ENCODE measurements at places on chromosomes 11 and 22.

GRCh38 chr11:130473056-130473794, 24.8 kb downstream of the ADAMTS15 start:
- DNase-seq = no peak

DNA sequence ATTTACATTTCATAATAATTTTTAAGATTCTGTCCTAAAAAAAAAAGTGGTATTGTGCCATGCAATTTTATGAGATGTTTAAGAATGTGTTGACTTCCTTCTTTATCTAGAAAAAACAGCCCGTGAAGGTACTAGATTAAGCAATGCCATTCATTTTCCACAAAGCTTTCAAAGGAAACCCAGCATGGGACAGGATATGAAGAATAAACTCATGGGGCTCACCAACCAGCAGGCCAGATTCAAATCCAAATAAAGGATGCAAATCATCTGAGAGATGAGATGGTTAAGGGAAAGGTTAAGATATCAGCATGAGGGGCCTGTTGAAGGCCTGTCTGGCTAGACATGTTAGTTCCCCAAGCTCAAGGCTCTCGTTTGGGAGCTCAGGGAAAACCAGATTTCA, 199.1 kb downstream of the SWAP70 start:
- no peak for DNase-seq

GRCh38 chr22:46833228-46833627, 70.8 kb downstream of the TBC1D22A start:
- DNase-seq = no peak

GRCh38 chr11:9001736-9002135, 2.1 kb downstream of the NRIP3 start:
- DNase-seq = no peak

- DNase-seq = no peak
These were observed 65.5 kb upstream of the SOX6 start for GRCh38 chr11:16421826-16422225.

DNA sequence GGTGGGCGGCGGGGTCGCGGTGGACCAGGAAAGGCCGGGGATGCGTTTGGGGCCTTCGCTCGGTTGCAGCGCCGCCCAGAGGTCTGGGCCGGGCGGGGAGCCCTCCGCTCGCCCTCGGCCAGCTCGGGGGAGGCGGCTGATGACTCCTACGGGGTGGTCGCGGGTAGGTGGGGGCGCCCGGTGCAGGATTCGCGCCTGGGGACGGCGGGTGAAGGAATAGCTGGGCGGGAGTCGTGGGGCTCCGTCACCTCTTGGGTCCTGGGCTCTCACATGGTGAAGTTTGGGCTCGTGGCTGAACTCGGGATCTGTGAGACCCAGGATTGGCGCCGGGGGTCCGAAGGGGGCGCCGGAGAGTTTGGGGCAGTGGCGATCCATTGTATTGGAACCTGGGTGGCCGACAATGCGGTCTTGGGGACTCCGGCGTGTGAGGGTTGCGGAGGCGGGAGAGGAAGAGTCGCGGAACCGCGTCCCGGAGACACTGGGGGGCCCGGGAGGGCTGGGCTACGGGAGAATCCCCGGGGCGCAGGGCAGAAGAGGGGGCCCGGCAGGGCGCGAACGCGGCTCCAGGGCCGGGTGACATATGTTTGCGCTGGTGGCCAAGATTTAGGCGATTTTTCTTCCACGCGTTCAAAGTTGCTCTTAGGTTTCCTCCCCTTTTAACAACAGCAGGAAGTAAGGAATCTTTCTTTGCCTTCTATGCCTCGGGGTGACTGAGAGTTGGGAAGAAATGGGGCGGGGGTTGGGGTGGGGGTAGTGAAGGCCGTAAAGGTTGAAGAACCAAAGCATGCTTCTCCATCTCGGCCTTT, 935 bp downstream of the QSER1 start:
- peak; percentile 51 for DNase-seq

- no peak for DNase-seq
These were observed 13.6 kb downstream of the RNF215 start for GRCh38 chr22:30373331-30374325.

GRCh38 chr11:11498195-11498594, 123.6 kb downstream of the GALNT18 start:
- DNase-seq = no peak

DNA sequence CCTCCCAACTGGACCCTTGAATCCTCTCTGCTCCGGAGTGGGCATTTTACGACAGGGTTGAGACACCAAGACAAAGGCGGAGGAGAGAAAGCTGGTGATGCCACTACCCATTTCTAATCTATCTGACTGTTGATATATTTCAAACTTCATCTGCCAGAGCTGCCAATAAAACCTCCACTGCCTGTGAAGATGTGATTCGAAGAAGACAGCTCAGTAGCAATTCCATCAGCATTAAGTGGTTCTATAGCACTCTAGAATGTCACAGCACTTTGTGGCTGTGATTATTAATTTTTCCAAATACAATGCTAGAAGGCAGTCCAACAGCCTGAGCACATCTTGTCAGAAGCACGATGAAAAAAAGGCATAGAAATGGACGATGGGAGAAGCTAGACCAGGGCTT, 282.8 kb downstream of the OPCML start:
- no peak for DNase-seq

DNA sequence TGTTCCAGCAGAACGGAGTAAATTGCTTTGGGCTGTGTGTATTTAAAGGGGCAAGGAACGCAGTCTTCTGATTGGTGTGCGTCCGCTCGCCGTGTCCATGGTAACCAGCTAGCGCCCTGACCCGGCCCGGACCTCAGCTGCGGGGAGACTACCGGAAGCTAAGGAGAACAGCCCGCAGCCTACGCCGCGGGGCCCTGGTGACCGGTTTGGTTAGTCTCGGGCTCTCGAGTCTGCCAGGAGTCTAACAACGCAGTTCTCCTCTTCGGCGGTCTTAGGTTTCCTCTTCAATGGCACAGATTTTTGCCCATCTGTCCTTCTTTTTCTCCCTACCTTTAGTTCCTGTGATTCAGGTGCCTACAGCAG, 3.5 kb upstream of the OR56A3 start:
- no peak for DNase-seq

- DNase-seq = no peak
These were observed 4.8 kb upstream of the CD248 start for GRCh38 chr11:66321606-66322005.

DNA sequence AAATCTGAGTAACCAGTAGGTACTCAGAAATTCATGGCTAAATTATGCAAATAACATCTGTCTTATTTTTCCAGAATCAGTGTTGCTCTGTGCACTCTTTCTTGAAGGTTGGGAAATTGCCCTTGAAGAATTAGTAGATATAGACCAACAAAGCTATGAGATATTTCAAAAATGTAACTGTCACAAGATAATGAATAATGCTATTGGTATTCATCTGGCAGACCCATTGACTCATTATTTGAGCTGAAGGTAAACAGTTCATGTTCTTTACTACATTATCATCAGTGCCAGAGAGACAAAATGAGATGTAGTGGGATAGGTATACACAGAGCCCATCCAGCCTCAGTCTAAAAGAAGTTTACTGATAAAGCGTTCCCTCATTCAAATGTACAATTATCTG, 274.7 kb downstream of the CASP12 start:
- DNase-seq = peak; percentile 9

- no peak for DNase-seq
These were observed 700 bp downstream of the FAM180B start for GRCh38 chr11:47587039-47587716.

DNA sequence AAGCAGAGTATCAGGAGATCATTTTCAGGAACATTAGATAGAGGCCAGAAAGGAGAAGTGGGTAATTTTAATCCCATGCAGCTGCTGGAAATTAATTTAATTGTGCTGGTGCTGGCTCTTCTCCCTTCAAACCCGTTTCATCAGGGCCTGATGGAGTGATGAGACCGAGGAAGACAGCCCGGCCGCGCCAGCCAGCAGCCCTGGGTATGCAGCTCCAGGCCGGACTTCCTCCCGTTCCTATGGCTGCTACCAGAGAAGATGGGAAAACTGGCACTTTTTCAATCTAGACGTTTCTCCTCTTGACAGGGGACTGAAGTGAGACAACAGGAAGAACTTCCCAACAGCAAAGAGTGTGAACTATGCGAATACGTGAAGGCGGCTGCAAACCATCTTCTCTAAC, 24.6 kb upstream of the ZBTB16 start:
- DNase-seq = no peak

DNA sequence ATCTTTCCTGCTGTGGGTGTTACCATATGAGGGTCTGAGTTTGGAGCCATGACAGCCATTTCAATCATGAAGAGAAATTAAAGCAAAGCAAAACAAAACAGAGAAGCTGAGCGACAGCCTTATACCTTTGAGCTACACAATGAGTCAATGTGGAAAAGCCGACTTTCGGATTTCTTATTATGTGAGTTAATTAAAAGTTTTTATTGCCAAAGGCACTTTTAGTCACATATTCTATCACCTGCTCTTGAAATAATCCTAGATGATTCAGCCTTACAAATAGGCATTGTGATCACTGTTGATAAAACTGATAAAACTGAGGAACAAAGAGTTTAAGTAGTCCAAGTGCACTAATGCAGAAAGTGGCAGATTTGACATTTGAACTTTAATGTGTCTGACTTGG, 381.9 kb upstream of the TENM4 start:
- DNase-seq = no peak

DNA sequence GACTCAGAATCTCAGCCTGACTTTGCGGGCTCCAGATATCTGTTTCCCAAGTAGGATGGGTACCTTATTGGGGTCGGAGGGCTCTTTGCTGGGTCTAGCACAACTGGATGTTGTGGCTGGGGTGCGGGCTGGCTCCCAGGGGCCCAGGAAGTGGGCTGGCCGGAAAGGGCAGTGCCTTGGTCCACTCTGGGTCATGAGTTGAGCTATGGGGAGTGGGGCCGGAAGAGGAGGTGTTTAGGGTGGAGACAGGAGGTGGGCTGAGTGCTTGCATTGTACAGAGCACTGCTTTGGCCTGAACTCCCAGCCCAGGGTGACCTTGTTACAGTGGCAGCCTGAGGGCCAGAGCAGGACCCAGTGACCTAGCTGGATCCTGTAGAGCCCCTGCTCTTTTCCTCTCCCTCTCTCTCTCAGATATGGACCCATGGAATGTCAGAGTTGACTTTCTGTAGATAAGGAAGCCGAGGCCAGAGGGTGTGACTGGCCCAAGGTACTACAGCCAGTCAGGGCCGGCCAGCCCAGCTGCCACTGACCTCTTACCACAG, 13.2 kb downstream of the PHLDB1 start:
- DNase-seq = no peak

GRCh38 chr11:111351374-111352055, 27.6 kb downstream of the POU2AF1 start:
- DNase-seq = no peak

DNA sequence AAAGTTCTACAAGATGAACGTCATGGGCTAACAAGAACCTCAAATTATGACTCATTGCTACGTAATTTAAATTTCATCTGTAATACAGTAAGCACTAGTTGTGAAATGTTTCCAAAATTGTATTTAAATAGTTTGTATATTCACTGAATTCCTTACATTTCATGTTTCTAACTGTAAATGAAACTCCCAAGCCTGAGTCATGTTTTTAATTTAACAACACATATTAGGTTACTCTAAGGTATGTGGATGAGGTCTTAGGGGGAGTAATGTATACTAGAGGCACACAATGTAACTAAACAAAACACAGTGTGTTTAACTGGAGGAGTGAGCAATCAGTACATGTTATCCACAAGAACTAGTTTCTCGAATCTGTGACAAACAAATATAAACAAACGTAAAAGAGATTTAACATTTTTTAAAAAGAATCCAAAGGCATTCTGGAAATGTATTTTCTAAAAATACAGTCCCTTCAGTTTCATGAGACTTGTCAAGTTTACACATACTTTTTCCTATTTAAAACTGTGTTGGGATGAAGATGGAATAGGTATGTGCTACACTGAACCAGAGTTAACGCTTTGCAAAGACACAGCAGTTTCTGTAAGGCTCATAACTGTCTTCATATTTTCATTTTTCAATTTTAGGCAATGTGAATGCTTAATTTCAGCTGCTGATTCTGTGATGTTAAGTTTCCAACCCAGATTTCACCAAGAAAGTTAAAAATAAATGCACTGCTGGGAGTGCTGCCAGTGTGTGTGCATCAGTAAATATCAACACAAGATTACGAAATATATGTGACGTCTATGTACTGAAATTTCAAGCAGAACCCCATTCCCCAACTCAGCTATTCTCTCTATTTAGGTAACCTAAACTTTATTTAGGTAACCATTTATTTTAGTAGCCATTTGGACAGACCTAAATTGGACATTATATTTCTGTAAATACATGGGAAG, 52.6 kb downstream of the PITPNB start:
- no peak for DNase-seq

DNA sequence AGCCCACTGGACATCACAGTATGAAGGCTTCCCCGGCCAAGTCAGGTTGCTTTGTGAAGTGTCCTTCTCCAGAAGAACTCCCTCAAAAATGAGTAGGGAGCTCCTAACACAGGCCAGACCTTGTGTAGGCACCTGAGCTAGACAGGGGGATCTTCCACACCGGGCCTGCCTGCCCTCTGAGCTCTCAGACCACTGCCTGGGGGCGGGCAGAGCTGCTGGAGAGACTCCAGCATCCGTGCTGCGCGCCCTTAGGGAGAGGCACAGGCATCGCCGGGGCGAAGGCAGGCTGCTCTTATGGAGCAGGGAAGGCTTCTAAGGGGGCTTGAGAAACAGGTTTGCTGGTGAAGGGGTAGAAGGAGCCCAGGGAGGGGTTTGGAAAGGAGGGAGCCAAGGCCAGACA, 4.4 kb downstream of the KCNJ5 start:
- no peak for DNase-seq

- DNase-seq = no peak
These were observed at the start of gene LUZP2 for GRCh38 chr11:24496736-24497725. LUZP2 (plus strand) TSS chr11:24497053.

GRCh38 chr11:82936261-82936660, 34.7 kb downstream of the DDIAS start:
- DNase-seq = no peak

DNA sequence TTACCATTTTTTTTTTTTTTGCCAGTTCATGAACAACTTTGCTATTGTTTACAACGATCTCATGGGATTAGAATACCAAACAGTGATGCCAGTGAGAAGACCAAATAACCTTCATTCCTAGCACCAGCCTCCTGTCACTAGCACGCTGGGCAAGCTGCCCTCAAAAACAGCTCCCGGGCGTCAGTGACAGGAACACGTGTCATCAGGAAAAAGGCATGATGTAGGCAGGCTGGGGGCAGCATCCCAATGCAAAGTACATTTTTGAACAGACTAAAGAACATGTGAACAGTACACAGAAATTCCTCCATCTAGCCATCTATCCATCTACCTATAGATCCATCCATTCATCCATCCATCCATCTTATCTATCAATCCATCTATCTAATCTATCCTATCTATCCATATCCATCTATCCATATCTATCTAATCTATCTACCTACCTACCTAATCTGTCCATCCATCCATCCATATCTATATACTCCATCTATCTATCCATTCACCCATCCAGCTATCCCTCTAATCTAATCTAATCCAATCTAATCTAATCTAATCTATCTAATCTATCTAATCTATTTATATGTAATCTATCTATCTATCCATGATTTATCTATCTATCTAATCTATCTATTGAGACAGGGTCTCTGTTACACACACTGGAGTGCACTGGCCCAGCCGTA, 378.5 kb downstream of the SHANK2 start:
- DNase-seq = no peak
